GM12878 (cell line): ENCODE measurements at places on chromosomes 12 and 14. TPM values are rescaled to one million over a fixed set of nuclear protein-coding genes. Genes with fewer than 3 reads are reported as not detected.

- no peak for DNase-seq
Observed at GRCh38 chr14:55553791-55554190, 26.2 kb upstream of the KTN1 start.

ZC2HC1C gene
- 1.1 and 1.7 TPM in 2 replicates for total RNA-seq

PSMA3 gene
- 288 and 312 TPM in 2 replicates for total RNA-seq

RD3L gene
- total RNA-seq = not detected in 2 replicates

DNA sequence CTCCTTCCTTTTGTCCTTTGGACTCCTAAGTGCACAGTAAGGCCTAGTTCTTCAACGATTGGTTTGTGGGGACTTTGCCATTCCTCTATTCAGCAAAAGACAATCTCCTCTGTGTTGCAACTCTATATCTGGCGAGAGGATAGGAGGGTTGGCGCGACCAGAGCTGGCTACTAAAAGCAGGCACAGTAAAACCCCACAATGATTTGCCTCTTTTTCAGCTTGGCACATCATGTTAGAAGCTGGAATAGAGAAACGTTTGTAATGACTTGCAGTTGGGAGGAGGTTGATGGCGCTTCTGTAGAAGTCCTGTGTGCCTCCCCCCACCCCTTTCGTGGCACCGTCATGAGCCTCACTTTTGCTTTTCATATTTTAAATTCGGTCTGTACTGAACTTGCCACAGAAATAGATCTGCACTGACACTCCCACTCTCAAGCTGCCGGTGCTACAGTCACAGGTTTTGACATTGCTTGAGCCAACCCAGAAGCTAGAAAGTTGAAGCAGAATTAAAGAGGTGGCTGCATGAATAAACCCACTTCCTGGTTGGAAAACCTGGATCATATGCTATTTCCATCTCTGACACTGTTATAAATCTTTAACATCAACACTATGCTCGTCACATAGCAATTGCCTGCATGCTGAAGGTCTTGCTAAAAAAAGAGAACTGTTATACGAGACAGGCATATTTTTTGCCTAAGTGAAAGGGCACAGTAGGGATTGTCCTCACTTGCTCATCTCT, 315.3 kb upstream of the PRICKLE1 start:
- DNase-seq = no peak

- DNase-seq = no peak
Observed at GRCh38 chr12:41188058-41188840, at the start of gene PDZRN4. Gene PDZRN4 (plus strand): TSS chr12:41188320.

DNA sequence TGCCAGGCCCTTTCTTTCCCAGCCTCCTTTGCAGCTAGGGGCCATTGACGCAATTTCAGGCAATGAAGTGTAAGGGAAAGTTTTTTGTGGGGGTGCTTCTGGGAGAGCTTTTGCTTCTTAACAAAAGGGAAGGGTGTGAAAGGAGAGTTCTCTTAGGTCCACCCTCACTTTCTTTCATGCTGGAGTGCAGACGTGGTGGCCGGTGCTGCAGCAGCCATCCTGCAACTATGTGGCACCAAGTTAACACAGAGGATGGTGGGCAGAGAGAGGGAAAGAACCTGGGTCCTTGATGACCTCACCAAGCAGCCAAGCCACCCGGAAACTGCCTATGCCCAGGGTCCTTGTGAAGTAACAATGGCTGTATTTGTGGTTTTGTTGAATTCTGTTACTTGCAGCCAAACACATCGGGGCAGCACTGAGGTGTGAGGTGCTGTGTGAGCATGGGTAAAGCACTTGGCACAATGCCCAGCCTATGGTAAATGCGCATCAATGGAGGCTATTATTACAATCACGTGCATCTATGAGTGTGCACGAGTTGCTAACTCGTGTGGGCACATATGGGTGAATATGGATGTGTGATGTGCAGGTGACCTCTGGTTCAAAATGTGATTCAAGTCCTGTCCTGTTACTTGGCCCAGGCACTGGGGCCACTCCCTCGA, 122.6 kb downstream of the CALM1 start:
- no peak for DNase-seq

- no peak for DNase-seq
Observed at GRCh38 chr14:104731320-104732294, 7.6 kb downstream of the ADSS1 start.

DNA sequence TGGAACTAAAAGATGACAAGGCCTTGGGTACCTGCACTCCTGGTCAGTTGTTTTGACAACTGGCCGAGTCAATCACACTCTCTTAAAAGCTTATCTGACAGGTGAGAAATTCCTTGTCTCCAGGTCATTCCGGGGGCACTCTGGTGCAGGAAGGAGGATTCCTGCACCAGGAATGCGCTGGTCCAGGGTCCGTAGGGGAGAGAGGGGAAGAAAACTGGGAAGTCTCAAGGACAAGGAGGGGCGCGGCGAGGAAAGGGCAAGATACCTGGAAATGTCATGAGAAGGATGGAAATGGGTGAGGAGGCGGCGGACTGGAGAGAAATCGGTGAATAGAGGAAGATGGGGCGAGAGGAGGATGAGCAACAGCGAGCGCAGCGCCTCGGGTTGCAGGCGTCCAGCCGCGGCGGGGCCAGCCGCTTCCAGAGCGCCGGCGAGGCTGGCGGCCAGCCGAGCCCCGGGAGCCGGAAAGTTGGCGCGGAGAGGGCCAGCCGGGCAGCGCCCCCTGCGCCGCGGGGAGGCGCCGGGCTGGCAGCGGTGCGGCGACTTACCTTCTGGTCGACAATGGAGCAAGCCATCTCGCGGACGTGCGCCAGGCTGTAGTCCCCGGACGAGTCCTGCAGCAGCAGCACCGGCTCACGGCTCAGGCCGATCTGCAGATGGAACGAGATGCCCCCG, 809 bp downstream of the PRKD1 start:
- no peak for DNase-seq

GRCh38 chr14:76756371-76756750, 4.9 kb upstream of the VASH1 start:
- no peak for DNase-seq

GRCh38 chr12:62103748-62104147, 156.5 kb upstream of the USP15 start:
- no peak for DNase-seq

CHGA gene
- 0.23 TPM in 1 of 2 replicates, not detected in the other for total RNA-seq

DNA sequence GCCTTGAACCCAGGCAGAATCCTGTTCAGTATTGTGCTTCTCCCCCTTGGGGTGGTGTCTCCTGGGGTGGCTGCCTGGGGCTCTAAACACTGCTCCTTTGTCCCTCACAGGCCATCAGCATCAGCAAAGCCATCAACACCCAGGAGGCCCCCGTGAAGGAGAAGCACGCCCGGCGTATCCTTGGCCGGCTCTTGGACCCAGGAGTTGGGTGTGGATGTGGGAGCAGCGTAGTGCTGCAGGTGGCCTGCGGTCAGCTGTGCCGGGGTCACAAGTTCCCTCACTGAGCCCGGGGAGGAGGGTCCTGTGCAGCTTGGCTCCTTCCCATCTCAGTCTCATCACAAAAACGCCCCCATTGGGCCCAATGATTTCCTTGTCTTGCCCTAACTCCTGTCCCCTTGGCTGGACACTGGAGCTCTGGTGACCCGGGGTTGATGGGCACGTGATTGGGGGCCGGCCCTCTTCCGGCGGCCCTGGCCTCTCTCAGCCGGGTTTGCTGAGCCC, 12.7 kb downstream of the HIP1R start:
- DNase-seq = no peak

DNA sequence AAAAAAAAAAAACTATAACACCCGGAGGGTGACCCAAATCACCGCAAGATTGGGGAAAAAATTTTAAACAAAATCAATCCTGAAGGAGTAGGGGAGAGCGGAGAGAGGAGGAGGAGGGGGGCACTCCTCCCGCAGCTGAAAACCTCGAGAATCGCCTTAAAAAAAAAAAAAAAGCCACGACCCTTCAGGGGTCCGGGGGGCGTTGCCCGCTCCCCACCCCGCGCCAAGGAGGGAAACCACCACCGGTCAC, 254 bp downstream of the GTF2A1 start:
- DNase-seq = no peak

DNA sequence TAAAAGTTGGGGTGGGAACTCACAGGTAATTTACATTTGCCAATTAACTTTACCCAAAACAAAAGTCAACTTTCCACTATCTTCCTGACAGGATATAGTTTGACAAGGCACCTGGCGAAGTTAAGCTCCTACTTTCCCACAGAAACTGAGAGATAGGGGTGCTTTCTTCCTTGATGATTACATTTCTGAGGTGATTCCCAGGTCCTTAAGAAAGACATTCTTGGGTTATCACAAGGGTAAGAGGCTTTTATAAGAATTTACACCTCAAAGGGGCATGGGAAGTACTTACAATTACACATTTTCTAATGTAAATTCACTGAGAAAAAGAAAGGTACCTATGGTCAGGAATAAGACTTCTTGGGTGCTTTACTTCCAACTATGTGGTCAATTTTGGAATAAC, 660.9 kb upstream of the MGAT4C start:
- DNase-seq = no peak

PCED1B gene
- total RNA-seq = 8.5 and 8.8 TPM in 2 replicates

GRCh38 chr14:91354979-91355685, 62.5 kb downstream of the CCDC88C start:
- no peak for DNase-seq

DNA sequence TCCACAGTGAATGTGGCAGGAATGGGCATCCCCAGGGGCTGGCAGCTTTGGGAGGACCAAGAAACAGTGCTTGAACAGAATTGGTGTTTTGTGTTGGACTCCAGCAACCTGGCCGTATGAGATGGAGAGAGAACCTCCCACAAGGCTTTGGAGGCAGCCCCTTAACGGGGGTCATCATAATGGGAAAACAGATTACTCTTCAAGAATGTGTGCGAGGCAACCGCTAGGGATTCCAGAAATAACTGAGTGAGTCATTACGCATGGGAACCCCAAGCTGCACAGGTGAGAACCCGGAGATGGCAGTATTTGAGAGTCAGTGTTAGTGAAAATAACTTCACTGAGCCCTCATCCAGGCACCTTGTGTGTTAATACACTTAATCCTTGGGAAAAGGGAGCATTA, 567.8 kb upstream of the TBX3 start:
- DNase-seq = no peak

- DNase-seq = no peak
Observed at GRCh38 chr14:101730626-101731186, 30.8 kb upstream of the PPP2R5C start.

DNA sequence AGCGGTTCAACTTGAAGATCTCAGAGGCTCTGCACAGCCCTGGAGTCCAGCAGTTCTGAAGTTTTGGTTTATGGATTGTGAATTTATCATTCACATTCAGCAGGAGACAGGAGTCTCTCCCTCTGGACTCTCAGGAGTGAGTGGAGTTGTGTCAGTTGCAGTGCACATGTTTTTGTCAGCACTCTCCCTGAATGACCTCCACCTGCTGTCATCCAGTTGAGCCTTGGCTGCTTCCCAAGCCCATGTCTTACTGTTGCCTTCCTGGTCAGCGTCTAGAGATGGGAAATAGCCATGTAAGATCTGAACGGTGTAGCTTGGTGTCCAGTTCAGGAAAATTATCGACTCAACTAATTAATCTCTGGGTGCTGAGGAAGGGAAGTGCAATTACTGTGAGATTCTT, 133.2 kb downstream of the PRKCH start:
- no peak for DNase-seq

TPPP2 gene
- total RNA-seq = not detected in 2 replicates

POU6F1 gene
- 4.2 and 4.3 TPM in 2 replicates for total RNA-seq

GLI1 gene
- total RNA-seq = 1.1 and 1.2 TPM in 2 replicates

CLEC12A gene
- 0.21 TPM in 1 of 2 replicates, not detected in the other for total RNA-seq
